HL-60 (cell line): ENCODE measurements at places on chromosomes 6 and 20.

DNA sequence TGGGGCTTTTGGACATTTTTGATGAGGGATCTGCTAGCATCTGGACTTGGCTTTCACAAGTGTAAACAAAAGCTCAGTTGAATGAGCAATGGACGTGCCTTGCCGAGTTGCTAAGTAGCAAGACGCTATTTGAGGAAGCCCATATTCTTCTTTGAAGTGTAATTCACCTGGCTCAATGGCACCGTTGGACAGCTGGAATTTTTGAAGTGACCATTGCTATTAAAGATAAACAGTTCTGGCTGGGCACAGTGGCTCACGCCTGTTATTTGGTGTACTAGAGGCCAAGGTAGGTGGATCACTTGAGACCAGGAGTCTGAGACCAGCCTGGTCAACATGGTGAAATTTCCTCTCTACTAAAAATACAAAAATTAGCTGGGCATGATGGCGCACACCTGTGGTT, 88.8 kb upstream of the SOX4 start:
- no peak for DNase-seq

DNA sequence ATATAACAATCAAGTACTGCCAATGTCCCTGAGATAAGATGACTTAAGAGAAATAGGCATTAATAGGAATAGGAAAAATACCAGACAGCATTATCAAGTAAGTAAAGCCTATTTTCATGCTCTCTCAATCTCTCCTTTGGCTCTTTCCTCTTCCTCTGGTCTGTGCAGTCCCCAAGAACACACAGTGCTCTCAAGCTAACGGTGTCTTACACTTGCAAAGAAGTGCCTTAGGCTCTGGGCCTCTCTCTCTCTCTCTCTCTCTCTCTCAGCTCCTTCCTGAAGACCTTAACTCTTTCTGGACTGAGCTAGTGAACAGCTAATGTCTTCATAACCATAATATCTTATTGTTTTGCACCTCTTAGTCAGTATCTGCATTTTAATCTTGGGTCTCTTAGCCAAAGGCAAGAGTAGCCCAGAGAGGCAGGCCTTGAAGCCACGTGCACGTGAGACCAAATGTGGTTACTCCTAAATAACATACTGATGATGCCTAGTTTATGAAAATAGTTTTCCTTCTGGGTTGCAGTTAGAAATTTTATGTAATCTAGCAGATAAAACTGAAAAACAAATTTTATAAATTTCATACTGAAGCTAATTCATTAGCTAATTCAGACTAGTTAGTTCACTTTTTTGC, 70.8 kb downstream of the TPD52L1 start:
- no peak for DNase-seq

- no peak for DNase-seq
Measured at GRCh38 chr20:12535316-12535715, 473.5 kb upstream of the SPTLC3 start.

GRCh38 chr6:136520517-136520916, 29.7 kb downstream of the MAP7 start:
- no peak for DNase-seq

- DNase-seq = no peak
Measured at GRCh38 chr6:73873081-73873480, 177.1 kb downstream of the CD109 start.

DNA sequence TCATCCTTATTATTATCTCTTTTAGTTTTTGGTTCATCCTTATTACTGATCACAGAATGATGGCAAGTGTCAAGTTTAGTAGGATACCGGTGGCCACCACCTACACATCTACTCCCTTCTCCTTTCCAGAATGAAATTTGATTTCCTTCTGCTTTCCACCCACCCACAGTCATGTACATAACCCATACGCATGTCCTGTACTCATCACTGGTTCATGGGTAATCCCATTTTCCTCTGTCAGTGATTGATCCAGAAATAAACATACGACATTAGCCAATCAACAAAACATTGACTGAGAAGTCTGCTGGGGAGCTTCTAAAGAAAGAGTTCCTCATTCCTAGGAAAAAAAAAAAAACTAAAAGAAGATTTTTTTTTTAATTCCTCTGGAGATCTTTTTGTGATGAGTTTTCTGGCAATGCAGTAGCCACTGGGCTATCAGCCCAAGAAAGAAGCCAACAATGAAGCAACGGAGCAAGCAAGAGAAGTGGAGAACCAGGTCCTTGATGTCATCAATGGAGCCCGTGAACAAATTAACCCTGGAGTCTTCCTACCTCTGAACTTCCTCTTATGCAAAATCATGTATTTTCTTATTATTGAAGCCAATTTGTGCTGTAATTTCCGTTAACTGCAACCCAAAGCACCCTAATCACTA, 127.8 kb downstream of the TASP1 start:
- DNase-seq = no peak

DNA sequence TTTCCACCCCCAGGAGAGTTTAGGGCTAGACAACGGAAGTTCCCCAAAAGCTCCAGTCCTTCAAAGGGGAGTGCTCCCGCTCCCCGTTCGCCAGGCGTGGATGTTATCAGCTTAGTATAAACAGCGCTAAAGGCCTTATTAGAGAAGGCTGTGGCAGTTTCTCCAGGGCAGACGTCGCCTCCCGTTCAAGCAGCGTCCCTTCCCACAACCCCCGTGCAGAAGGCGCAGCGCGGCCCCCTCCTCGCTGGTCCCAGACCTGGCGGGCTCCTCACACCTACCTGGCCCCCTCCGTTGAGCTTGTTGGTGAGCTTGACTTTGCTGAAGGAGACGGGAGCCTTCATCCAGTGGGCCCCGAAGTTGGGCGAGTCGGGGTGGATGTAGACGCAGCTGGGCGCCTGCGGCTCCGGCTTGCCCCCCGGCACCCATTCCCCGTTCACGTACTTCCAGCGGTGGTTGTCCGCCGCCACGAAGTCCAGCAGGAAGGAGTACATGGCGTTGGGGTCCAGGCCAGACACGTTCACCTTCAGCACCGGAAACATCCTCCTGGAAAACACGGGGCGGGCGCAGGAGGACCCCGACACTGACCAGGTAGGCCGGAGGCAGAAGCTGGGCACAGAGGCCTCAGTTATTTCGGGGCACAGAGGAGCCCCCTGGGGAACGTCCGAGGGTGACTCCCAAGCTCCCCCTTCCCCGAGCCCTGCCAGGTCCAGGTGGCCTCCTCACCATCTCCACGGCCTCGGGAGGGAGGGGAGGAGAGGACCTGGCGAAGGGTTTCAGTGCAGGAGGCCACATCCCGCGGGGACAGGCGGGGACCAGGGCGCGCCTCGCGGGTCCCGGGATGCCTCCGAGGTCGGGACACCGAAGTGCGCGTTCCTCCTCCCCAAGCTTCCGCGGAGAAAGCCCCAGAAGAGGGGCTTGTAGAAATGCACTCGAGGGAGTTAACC, 1.1 kb downstream of the TBXT start:
- no peak for DNase-seq

- no peak for DNase-seq
Measured at GRCh38 chr6:107490566-107491137, 735 bp downstream of the SOBP start.

- DNase-seq = no peak
Measured at GRCh38 chr20:36493051-36493800, 48.1 kb upstream of the MYL9 start.

DNA sequence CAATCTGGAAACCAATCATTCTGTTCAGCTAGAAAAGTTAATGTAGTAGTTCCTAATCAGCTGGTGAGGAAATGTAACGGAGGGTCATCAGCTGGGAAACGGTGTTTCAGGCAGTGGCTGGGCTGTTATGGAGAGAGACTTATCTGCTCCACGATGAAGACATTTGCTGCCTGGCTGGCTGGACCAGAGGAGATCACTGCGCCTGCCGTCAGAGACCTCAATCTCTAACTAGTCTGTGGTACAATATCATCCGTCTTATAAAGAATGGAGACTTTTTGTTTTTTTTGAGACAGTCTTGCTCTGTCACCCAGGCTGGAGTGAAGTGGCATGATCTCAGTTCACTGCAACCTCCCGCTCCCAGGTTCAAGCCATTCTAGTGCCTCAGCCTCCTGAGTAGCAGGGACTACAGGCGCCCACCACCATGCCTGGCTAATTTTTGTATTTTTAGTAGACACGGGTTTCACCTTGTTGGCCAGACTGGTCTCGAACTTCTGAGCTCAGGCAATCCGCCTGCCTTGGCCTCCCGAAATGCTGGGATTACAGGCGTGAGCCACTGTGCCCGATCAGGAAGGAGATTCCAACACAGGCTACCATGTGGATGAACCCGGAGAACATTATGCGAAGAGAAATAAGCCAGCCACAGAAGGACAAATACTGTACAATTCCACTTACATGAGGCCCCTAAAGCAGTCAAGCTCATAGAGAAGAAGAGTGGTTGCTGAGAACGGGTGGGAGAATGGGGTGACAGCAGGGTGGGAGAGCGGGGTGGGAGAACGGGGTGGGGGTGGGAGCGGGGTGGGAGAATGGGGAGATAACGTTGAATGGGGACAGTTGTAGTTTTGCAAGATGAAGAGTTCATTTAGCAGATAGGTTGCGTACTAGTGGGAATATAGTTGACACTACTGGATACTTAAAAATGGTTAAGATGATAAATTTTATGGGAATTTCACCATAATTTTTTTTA, 115.1 kb downstream of the SULF2 start:
- no peak for DNase-seq

DNA sequence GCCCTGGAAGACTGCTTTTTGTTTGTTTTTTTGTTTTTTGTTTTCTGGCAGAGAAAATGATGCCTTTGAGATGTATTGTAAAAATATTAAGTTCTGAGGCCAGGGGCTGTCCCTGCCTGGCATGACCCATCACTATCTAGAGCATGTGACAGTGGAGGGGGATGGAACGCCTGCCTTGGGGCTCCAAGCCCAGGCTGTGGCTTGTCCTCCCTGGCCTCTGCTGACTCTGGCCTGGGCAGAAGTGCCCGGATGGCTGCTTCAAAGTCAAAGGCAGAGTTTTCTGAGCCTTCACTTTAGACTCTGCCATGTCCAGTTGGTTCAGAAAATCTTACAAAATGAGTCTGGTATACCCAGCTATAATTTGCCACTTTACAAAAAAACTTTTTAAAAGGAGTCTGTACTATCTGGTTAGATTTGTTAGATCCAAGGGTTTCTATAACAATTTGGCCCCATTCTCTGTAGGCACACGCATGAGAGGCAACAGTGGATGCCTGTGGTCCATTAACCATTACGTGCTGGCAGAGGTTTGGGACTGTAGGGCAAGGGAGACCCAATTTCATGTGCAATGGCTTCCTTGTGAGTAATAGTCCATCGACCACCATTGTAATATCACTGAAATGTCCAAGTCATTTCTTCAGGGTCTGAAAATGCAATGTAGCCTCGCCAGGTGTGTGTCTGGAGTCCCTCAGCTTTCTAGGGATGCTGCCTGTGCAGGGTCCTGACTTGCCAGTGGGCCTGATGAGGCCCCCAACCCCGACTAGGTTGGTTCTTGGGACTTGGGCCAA, 8.3 kb downstream of the PPP1R3G start:
- no peak for DNase-seq

DNA sequence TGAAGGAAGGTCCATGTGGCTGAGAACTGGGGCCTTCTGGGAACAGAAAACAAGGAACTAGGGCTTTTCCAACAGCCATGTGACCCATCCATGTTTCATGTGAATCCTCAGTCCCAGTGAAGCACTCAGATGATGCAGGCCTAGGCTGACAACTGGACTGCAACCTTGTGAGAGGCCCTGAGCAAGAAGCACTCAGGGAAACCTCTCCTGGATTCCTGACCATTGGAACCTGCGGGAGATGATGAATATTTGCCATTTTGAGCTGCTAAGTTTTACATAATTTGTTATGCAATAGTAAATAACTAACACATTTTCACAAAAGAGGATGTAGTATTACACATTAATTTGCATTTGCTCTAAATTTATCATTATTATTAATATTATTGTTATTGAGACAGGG, 38.4 kb upstream of the HLA-G start:
- no peak for DNase-seq

- peak; percentile 78 for DNase-seq
Measured at GRCh38 chr6:41200901-41201763, at the start of gene TREML2. Gene TREML2, minus strand, starts transcription at chr6:41201149. Its CDS starts 141 bp downstream, at chr6:41201008.

DNA sequence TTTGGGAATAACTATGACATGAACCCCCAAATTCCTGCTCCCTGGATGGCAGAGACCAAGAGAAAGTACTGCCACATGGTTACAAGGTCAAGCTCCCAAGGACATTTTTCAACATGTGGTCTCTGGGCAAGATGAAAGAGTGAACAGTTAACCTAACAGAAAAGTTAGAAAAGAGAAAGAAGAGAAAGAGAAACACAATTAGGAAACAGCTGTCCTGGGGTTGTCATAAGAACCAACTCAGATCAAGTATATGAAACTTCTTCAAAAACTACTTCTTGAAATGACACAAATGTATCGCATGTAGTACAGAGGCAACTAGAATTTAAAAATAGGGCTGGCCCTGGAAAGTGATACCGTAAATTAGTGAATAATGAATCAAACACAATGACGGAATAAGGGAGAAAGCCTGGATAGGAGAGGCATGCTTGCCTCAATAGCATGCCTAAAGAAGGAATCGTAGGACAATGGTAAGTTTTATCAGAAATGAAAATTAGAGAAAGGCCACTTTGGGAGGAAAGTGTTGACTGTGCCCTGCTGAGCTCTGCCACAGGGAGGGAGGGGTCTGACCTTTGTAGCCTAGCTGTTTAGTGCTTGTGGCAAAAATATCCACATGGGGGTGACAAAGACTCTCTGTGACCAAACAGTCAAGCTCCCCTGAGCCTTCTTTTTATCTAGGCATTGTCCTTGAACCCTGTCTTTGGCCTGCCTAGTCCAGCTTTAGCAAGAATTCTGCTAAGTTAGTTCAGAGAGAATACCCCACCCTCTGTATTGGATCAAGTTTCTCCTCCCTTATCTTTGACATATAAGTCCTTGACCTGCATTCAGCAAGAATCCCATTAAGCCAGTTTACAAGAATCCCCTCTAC, 4.3 kb upstream of the DCBLD1 start:
- no peak for DNase-seq

DNA sequence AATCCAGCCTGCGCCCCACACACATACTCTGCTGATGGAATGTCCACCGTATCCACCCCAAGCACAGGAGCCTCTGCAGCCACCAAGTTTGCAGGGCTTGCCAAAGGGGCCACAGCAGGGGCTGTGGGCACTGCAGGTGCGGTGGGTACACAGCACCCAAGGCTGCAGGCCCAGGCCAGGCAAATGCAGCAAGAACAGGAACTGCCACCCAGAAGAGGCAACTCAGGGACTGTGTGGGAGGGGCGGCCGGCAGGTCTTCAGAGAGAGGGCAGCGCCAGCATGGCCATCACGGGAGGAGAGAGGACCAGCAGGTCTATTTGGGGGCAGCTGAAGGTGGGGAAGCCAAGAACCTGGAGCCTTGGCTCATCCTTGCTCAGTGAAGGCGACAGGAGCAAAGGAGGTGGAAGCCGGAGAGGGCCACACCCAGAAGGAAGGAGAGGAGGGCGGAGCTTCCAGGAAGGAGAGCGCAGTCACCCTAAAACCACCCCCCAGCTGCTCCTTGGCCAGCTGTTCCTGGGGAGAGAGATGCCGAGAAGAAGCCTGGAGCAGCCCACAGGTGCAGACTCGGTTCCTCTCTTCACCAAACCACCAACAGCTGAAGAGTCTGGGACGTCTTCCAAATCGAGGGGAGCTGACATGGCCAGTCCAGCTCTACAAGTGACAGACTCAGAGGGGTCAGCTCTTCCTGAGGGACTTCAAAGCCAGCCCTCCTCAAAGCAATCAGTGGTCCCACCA, 265.1 kb upstream of the CDYL start:
- DNase-seq = no peak

GRCh38 chr6:28369463-28369862, 19.7 kb downstream of the ZKSCAN3 start:
- DNase-seq = no peak
